ENCODE measurements at places on chromosomes 1 and 21. TPM values are rescaled to one million over a fixed set of nuclear protein-coding genes. Genes with fewer than 3 reads are reported as not detected.

MTARC1 gene
- 1.6 TPM for total RNA-seq

CFHR5 gene
- not detected for total RNA-seq

S100A7A gene
- not detected for total RNA-seq

SYPL2 gene
- total RNA-seq, result 0.37 TPM

LIN28A gene
- total RNA-seq, result not detected

S1PR1 gene
- total RNA-seq, result 0.03 TPM

KCNE2 gene
- total RNA-seq, result not detected

SLC45A1 gene
- not detected for total RNA-seq

RNU1-1 gene
- total RNA-seq, result not detected

GRCh38 chr1:59541161-59541560 is 244.3 kb downstream of the FGGY start:
- DNase-seq, result no peak

- no peak for DNase-seq
Measured at GRCh38 chr1:93694819-93695218, 13.2 kb upstream of the BCAR3 start.

DNA sequence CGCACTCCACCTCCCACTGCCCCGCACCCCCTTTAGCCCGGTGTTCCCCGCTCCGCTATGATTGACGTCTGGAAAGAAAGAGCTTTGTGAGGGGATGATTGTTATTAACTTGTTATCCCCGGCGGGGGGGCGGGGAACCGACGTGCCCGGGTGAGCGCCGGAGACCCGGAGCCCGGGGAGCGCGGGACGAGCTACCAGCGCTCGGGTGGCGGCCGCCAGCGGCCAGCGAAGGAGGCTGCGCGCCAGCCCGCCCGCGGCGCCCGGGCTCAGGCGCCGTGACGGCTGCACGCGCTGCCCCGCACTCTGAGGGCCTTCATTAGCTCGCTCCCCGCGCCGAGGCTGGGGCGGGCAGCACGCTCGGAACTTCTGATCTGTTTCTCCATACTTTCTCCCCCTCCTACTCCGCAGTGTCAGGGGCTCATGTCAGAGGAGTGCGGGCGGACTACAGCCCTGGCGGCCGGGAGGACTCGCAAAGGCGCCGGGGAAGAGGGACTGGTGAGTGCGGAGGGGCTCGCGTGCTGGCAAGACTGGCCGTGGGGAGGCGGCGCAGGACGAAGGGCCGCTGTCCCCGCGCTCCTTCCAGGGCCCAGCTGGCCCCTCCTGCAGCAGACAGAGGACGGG is 2.1 kb downstream of the LHX8 start:
- no peak for DNase-seq

GRCh38 chr21:14620152-14620551 is 74.0 kb upstream of the SAMSN1 start:
- no peak for DNase-seq

DNA sequence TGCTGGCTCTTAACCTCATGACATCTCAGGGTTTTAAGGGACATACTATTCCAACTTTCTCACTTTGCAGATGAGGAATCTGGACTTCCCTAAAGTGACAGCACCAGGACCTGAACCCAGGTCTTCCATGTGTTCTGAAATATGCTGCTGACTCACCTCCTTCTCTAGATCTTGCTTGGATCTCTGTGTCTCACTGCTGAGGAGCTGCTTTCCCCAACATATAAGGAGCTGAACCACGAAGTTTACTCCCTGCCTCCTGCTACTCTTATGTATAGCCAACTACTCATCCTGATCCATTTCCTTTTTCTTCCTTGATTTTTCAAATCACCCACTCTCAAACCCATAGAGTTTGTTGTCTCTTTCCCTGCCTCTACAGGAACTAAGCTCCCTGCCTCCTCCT is 38.2 kb downstream of the ALG14 start:
- no peak for DNase-seq

GRCh38 chr1:6634371-6635052 is 9.8 kb downstream of the THAP3 start:
- DNase-seq, result peak; percentile 50

- no peak for DNase-seq
Measured at GRCh38 chr1:114105421-114105979, 48.2 kb downstream of the SYT6 start.

- DNase-seq, result peak; percentile 86
Measured at GRCh38 chr1:7478809-7479499, 292.1 kb upstream of the VAMP3 start.

DNA sequence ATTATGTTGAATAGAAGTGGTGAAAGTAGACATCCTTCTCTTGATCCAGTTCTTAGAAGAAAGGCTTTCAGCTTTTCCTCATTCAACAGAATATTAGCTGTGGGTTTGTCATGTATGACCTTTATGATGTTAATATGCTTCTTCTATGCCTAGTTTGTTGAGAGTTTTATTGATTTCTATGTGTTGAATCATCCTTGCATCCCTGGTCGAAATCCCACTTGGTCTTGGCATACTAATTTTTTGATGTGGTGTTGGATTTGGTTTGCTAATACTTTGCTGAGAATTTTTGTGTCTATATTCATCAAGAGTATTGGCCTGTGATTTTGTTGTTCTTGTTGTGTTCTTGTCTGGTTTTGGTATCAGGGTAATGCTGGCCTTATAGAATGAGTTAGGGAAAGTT is 20.9 kb downstream of the CD55 start:
- DNase-seq, result no peak

Data from SK-MEL-5 (cell line).